ENCODE measurements at places on chromosomes 7 and 10. TPM values are rescaled to one million over a fixed set of nuclear protein-coding genes. Genes with fewer than 3 reads are reported as not detected.
A peak's percentile ranks its signal among the peaks of the same experiment; 100 is the strongest.

The GRK5 gene
- polyA plus RNA-seq, result 2.8 TPM

The GBX1 gene
- polyA plus RNA-seq, result not detected

The CUTC gene
- 35.5 TPM for polyA plus RNA-seq

The ZNF467 gene
- 52.8 TPM for polyA plus RNA-seq

The LRIT1 gene
- not detected for polyA plus RNA-seq

The MMP21 gene
- polyA plus RNA-seq, result not detected

The FFAR4 gene
- 1.2 TPM for polyA plus RNA-seq

The SCIN gene
- not detected for polyA plus RNA-seq

DNA sequence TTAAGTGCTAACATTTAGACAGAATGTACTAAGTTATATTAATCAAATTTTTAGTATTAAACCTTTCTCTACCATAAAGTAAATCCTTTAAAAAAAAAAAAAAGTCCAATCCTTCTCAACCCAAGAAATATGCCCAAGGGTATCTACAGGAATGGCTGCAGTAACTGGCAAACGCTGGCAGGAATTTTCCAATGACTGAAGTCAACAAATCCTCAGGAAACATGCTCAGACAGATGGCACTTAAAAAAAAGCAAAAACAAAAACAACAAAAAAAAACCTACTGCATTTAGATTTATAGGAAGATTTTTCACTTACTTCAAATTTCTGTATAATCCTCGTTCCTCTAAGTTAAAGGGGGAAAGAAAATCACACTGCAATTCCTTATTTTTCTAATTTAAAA lies 666 bp downstream of the SVIL start:
- H3K4me3 ChIP-seq, result no peak overlapping the region
- no peaks in the 10 kb centered on the region for H3K27me3 ChIP-seq
- DNase-seq, result no peak
- H3K27ac ChIP-seq, result no peak overlapping the region
- H3K4me1 ChIP-seq, result peaks cover 43% of the 10 kb centered on the region

DNA sequence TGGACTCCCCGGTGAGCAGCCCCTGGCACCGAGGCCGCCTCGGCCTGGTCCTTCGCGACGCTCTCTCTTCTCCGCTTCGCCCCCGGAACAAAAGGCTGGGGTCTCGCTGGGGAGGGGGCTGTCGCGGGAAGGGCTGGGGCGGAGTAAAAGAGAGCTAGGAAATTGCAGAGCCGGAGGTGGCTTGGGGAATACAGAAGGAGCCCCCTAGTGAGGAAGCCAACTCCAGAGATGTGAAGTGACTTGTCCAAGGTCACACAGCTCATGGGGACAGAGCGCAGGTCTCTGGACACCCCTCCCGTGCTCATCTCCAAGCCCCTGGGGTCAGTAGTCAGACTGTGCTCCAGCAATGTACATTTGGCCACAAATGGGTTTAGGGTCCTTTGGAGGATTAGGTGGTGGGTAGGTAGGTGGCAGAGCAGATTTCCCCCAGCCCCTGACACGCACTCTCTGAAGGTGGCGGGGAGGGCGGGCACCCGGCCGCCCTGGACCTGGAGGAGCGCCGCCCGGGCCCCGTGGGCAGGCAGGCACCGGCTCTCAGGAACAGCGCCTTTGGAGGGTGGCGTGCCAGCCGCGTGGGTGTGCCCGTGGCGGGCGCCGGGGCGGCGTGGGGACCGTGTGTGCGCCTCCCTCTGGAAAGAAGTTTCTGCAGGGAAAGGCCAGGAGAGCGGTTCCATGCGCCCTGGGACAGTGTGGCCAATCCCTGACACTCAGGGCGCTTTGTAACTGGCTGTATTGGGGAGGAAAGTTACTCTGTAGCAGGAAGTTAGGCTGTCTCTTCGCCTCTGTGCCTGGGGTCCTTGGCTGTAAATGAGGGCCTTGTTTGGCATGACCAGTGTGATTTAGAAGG lies 910 bp downstream of the WIPF3 start:
- no peak overlapping the region for H3K27ac ChIP-seq
- no peaks in the 10 kb centered on the region for H3K36me3 ChIP-seq
- no peak for DNase-seq

DNA sequence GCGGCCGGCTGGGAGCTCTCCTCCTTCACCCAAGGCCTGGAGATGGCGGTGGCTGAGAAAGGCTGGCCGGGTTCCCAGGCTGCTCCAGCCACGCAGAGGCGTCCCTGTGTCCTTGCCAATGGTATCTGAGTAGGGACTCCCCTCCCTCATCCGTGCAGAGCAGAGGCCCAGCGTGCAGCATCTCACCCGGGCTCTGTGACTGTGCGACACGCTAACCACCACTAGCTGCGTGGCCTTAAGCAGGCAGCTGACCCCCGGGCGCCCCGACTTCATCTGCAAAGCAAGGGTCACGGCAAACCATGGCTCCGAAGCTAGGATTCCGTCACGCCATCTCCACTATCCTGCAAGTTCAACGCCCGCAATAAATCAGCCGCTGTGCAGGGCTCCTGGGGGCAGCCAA lies 47.2 kb upstream of the TNRC18 start:
- no peaks in the 10 kb centered on the region for H3K4me1 ChIP-seq
- no peak for DNase-seq
- no peak overlapping the region for H3K27ac ChIP-seq
- H3K27me3 ChIP-seq, result no peaks in the 10 kb centered on the region
- H3K4me3 ChIP-seq, result no peak overlapping the region
- H3K36me3 ChIP-seq, result no peaks in the 10 kb centered on the region

- no peak within 1 kb of the TSS for H3K4me3 ChIP-seq
- H3K27ac ChIP-seq, result no peak within 1 kb of the TSS
- no peaks in the 10 kb centered on the region for H3K4me1 ChIP-seq
- no peaks in the 10 kb centered on the region for H3K27me3 ChIP-seq
- DNase-seq, result no peak
Measured at GRCh38 chr7:7718492-7718891, at the start of gene RPA3. RPA3 (minus strand) TSS chr7:7718607; CDS start chr7:7640418, 78,189 bp downstream.

GRCh38 chr7:134365341-134366054 lies 48.8 kb upstream of the SLC35B4 start:
- DNase-seq, result no peak
- H3K27ac ChIP-seq, result no peak overlapping the region
- H3K27me3 ChIP-seq, result no peaks in the 10 kb centered on the region
- no peaks in the 10 kb centered on the region for H3K4me1 ChIP-seq

GRCh38 chr7:149020483-149020882 lies 7.8 kb downstream of the PDIA4 start:
- H3K4me1 ChIP-seq, result no peaks in the 10 kb centered on the region
- H3K4me3 ChIP-seq, result no peak overlapping the region
- H3K27me3 ChIP-seq, result no peaks in the 10 kb centered on the region
- H3K27ac ChIP-seq, result no peak overlapping the region

DNA sequence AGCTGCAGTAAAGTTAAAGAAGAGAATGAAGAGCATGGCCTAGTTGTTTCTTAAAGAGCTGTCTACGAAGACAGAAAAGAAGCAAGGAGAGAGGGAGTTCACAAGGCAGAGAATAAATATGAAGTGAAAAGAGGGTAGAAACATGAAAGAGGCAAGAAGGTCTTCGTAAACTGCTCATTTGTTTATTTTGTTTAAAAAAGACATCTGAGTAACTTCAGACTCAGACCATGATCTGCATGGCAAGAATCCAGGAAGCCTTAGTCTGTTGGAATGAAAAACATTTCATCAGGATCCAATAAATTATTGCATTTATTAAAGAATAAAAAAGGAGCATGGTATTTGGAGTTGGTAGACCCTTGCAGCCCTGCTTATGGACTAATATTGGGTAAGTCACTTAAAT lies 151.1 kb downstream of the SEM1 start:
- H3K36me3 ChIP-seq, result no peaks in the 10 kb centered on the region
- H3K4me1 ChIP-seq, result no peaks in the 10 kb centered on the region
- no peak overlapping the region for H3K4me3 ChIP-seq

GRCh38 chr10:48684792-48685623 lies at the start of gene WDFY4:
WDFY4 (plus strand) TSS chr10:48684873; CDS start chr10:48709733, 24,860 bp downstream.
- DNase-seq, result peak; percentile 81
- H3K4me3 ChIP-seq, result peak within 1 kb of the TSS; percentile 68
- no peaks in the 10 kb centered on the region for H3K36me3 ChIP-seq
- no peaks in the 10 kb centered on the region for H3K27me3 ChIP-seq

- no peaks in the 10 kb centered on the region for H3K27me3 ChIP-seq
- H3K36me3 ChIP-seq, result no peaks in the 10 kb centered on the region
- H3K4me1 ChIP-seq, result no peaks in the 10 kb centered on the region
- DNase-seq, result no peak
Measured at GRCh38 chr7:87129848-87130247, 22.4 kb upstream of the DMTF1 start.

GRCh38 chr10:5404208-5405041 lies at the start of gene TUBAL3:
TUBAL3 (minus strand) TSS chr10:5404828; CDS start chr10:5404792, 36 bp downstream.
- DNase-seq, result no peak
- no peak within 1 kb of the TSS for H3K27ac ChIP-seq
- H3K27me3 ChIP-seq, result no peaks in the 10 kb centered on the region
- H3K4me1 ChIP-seq, result no peaks in the 10 kb centered on the region
- H3K36me3 ChIP-seq, result no peaks in the 10 kb centered on the region

DNA sequence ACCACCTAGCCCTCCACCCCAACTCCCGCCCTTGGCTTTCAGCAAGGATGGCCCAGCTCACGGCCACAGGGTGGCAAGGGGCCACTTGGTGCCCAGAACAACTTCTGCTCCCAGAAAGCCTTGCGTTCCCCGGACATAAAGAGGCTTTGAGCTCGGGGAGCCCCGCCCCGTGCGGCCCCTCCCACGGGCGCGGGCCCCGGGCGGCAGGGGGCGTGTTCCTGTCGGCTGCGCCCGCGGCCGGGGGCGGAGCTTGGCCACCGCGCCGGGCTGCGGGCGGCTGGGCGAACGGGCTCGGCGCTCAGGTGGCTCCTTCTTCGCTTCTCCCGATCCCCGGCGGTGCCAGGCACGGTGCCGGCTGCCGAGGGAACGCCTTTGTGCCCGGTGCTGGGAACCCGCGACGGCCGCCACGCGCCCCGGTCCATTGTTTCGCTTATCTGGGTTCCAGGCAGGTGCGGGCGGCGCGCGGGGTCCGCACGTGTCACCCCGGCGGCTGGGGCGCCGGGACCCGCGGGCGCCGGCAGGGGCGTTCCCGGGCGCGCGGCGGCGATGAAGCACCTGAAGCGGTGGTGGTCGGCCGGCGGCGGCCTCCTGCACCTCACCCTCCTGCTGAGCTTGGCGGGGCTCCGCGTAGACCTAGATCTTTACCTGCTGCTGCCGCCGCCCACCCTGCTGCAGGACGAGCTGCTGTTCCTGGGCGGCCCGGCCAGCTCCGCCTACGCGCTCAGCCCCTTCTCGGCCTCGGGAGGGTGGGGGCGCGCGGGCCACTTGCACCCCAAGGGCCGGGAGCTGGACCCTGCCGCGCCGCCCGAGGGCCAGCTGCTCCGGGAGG lies at the start of gene NFE2L3:
TSS of gene NFE2L3 (plus strand) at position 246 of the 829 bp plus-strand sequence. CDS start at position 547, 301 bp downstream.
- H3K27ac ChIP-seq, result peak within 1 kb of the TSS; percentile 58
- DNase-seq, result peak; percentile 83
- H3K4me3 ChIP-seq, result peak within 1 kb of the TSS; percentile 65
- no peaks in the 10 kb centered on the region for H3K36me3 ChIP-seq
- peaks cover 58% of the 10 kb centered on the region for H3K4me1 ChIP-seq
